ENCODE measurements at places on chromosomes 2 and 18. TPM values are rescaled to one million over a fixed set of nuclear protein-coding genes. Genes with fewer than 3 reads are reported as not detected.

Gene SPATA3
- not detected for total RNA-seq

Gene TBR1
- total RNA-seq: not detected

Gene NT5DC4
- 0.16 TPM for total RNA-seq

Gene TGFA
- total RNA-seq: 0.75 TPM

Gene LYPD1
- not detected for total RNA-seq

Gene RTKN
- total RNA-seq: 15.3 TPM

Gene UCN
- total RNA-seq: 0.82 TPM

Gene RABL2A
- total RNA-seq: 3.0 TPM

Gene LYG1
- not detected for total RNA-seq

Gene ACTR1B
- 84.1 TPM for total RNA-seq

Gene ASB3
- 18.0 TPM for total RNA-seq

Gene GALR1
- total RNA-seq: not detected

Gene CXCR1
- total RNA-seq: 1.9 TPM

Gene REG1B
- not detected for total RNA-seq

Gene CNDP1
- total RNA-seq: not detected

Gene VWA3B
- total RNA-seq: 0.30 TPM

Gene PLCD4
- total RNA-seq: 1.9 TPM

DNA sequence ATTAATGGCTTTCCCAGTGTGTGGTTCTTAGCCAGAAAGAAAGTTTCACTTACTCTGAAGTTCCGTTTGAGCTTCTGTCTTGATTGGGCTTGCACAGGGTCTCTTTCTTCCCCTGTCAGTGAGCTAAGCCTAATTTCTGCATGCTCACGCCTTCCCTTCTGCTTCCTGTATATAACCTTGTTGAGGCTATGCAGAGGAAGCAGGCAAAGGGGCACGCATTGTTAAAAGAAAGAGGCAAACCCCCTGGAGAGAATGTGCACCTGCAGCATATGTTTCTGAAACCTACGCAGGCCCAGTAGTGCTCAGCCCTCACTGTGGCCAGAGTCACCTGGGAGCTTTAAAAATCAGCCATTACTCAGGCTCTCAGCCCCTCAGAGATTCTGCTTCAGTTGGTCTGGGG lies 14.5 kb upstream of the PLA2R1 start:
- no peak for DNase-seq

DNA sequence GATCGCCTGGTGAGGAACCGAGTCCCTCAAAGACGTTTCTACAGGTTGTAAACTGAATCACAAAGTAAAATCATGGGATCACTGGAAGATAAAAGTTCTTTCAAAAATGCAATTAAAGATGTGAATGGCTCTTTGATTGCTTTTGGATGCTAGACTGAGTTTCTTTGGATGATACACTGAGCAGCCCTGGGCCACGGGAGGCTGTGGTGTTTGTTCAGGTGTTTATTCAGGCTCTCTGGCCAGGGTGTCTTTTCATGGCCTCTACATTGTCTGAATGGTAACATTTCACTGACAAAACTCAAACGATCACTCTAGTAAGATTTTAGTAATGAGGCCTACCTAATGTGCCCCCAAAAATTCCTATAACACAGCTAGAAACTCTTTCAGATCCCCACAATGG lies 48.4 kb upstream of the SPATS2L start:
- no peak for DNase-seq

GRCh38 chr18:78596794-78597345 lies 382.7 kb upstream of the SALL3 start:
- DNase-seq: no peak

GRCh38 chr2:239259173-239259572 lies 141.6 kb downstream of the HDAC4 start:
- no peak for DNase-seq

- DNase-seq: no peak
These were observed 84.3 kb downstream of the NETO1 start for GRCh38 chr18:72783530-72783929.

GRCh38 chr2:50535256-50535655 lies 496.7 kb downstream of the NRXN1 start:
- no peak for DNase-seq

DNA sequence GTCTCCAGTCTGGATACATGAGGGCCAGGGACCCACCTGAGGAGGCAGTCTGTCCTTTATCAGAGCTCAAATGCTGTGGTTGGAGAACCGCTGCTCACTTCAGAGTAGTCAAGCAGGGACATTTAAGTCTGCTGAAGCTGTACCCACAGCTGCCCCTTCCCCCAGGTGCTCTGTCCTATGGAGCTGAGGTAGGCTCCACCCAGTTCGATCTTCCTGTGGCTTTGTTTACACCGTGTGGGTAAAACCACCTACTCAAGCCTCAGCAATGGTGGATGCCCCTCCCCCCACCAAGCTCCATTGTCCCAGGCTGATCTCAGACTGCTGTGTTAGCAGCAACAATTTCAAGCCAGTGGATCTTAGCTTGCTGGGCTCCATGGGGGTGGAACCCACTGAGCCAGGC lies 731.4 kb upstream of the HS6ST1 start:
- DNase-seq: no peak

DNA sequence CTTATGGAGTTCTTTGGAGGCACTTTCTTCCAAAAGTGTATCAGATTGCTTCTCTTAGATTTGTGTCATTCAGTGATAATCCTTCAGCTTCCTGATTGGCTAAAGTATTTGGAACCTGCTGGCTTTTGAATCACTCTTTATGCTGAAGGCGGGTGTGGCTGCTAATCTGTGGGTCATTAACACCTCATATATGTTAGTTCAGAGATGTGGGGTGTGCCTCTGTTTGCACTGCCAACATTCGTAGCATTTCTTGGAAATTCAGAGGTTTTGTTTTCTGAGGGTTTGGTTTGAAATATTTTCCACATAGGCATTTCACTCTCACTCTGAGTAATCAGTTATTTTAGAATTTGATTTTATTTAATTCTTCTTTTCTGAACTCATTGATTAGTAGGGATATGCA lies 1604.4 kb upstream of the ACVR2A start:
- no peak for DNase-seq

DNA sequence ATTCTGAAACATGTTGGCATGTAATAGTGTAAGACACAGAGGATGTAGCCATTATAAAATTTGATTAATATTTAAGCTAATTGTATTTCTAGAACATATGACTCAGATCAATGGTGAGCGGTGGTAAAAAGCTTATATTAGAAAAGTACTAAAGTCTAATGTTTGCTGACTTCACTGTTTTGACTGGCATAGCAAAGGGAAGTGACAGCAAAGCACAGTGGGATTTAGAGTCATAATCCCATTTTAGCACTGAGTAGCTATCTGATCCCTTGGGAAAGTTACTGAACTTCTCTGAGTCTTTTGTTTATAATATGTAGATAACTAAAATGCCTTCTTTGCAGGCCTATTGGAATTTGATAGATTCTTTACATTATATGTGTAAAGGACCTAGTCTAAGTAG lies 60.4 kb downstream of the KIAA1328 start:
- no peak for DNase-seq

- no peak for DNase-seq
These were observed 29.8 kb downstream of the STARD6 start for GRCh38 chr18:54327818-54328217.

GRCh38 chr18:79608069-79608468 lies 71.5 kb upstream of the CTDP1 start:
- DNase-seq: peak; percentile 4

- DNase-seq: no peak
These were observed 113.6 kb downstream of the LRATD1 start for GRCh38 chr2:14746133-14746532.

DNA sequence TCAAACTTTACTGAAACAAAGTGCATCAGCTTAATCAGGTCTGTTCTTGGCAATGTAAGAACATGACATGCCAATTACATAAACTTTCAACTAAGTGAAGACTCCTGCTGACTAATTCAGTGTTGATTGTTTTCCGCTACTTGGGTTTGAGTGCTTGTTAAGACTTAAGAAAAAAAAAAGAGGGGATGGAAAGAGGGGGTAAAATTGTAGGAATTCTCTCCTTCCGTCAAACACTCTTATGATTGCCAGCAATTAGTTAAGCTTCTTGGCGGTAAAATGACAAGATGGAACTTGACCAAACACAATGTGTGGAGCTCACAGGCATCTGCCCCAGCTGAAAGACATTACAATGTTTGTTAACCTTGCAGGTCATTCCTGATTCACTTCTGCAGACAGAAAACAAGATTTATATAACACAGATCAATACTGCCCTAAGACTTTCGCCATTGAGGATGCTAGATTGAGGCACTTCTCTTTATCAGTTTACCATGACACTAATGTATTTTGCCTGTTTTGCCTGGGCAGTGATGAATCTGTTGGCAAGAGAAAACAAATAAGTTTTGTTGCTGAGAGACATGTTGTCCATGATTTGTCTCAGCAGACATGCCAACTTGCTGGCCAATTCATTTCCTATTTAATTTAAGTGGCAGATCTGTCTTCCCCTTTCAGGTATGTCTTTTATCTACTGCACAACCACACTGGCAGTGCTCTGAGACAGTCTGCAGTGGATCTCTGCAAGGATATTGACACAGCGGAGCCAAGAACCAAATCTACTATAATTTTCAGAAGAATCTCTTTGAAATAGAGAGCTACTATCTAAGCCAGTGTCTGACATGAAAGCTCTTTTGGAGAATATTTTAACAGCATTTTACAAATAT lies 410.0 kb upstream of the KCNH7 start:
- no peak for DNase-seq

- no peak for DNase-seq
These were observed 204.7 kb upstream of the PID1 start for GRCh38 chr2:229475778-229476177.

- DNase-seq: no peak
These were observed 149.9 kb downstream of the RBM43 start for GRCh38 chr2:151111599-151112278.

DNA sequence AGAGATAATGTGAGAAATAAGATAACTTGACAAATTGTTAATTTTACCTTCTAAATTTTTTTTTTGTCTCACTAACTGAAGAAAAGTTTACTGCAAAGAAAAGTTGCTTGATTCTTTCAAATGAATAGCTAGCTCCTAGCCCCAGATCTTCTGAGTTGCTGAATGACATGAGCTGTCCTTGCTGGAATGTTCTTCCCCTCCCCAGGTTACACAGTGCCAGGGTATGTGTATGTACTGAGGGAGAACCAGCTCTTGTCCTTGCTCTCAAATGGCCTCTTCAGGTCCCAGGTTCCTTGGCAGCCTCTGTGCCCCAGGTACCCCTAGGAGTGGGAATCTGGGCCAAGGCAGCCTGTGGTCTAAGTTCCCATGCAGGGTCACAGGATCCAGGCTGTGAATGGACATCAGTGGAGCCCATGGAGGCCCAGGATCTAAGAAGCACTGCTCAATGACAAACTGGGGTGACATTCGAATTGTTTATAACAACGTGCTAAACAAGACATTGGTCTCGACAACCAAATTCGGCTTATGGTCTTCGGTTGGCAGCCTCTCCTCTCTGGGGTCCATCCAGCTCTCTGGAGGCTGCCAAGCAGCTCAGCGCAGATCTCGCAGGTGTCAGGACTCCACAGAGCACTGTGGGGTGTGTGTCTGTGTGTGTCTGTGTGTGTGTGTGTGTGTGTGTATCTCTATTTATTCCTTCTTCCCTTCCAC lies 17.1 kb upstream of the INO80C start:
- DNase-seq: no peak

DNA sequence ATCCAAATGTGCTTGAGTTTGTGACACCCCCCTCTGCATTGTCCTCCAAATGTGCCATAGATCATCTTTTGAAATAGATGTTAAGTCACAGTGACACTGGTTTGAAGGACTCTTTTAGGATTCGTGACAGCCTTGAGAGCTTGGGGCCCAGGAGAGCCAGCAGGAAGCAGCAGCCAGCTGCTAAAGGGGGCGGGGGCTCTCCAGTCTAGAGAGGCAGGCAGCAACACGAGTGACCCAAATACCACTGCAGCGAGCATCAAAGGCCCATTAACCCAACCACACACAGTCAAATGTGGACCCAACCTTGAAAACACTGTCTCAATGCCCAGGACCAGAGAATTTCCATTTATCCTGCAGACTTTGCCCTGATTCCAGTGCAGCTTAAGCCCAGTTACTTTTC lies 75.6 kb downstream of the ZBTB7C start:
- no peak for DNase-seq

DNA sequence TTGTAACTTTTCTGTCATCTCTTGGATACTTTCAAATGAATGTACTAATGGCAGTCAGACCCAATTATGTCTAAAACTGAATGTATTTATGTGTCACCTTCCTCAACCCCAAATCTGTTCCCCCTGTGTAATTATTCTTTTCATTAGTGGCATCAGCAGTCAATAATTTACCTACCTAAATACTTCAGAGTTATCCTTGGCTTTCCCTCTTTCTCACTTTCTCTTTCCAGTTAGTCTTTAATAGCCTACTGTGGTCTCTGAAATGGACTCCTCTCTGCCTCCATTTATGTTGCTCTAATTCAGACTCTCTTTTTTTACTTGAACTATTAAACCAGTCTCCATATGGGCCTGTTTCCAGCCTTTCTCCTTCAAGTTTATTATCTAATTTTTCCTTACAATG lies 21.0 kb downstream of the C18orf63 start:
- DNase-seq: no peak

DNA sequence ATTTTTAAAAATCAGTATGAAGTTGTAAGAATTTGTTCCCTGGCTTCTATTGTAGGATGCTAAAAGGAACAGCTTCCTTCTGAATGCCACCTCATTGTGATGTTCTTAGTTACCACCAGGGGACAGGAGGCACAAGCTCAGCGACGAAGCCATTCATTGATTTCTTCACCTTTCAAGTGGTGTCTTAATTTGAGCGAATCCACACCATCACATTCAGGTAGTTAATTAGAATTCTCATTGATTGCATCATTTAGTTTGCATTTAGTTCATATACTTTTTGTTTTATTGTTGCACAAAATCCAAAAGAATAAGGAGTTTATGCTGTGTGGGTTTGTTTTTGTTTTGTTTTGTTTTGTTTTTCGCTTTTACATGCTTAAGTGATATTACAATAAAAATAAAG lies 23.1 kb downstream of the CYP27C1 start:
- no peak for DNase-seq

DNA sequence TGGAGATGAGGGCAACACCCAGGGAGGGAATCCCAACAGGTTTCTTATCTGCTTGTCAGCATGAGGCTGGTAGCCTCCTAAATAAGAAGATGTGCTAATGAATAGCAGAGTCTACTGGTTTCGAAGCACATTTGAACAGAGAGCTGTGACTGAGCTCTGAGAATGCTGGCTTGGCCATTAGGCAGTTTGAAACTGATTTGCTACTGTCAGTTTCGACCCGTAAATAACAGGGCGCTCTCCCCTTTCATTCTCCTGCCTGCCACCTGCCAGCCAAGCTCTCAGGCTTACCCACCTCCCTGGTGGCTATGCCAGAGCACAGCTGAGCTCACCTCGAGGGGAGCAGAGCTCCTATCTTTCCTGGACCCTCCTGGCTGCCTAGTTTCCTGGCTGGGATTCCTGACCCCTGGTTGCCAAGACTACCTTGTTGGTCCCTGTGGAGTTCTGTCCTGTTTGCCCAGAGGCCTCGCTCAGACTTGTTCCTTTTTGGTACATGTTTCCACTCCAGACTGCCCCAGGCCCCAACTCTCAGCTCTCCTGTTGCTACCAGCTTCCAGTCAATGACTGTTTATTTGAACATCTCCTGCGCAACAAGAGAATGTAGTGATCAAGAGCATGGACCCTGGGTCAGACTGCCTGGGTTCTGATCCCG lies 102.3 kb upstream of the ALPP start:
- DNase-seq: no peak

Data from heart left ventricle (tissue), 16 donors.